ENCODE measurements at places on chromosomes 1 and 21. TPM values are rescaled to one million over a fixed set of nuclear protein-coding genes. Genes with fewer than 3 reads are reported as not detected.
A peak's percentile ranks its signal among the peaks of the same experiment; 100 is the strongest.

The OSCP1 gene
- total RNA-seq: 6.6 TPM

The KCTD3 gene
- 25.7 TPM for total RNA-seq

The CD48 gene
- total RNA-seq: not detected

The DNASE2B gene
- not detected for total RNA-seq

The ANGPTL3 gene
- not detected for total RNA-seq

DNA sequence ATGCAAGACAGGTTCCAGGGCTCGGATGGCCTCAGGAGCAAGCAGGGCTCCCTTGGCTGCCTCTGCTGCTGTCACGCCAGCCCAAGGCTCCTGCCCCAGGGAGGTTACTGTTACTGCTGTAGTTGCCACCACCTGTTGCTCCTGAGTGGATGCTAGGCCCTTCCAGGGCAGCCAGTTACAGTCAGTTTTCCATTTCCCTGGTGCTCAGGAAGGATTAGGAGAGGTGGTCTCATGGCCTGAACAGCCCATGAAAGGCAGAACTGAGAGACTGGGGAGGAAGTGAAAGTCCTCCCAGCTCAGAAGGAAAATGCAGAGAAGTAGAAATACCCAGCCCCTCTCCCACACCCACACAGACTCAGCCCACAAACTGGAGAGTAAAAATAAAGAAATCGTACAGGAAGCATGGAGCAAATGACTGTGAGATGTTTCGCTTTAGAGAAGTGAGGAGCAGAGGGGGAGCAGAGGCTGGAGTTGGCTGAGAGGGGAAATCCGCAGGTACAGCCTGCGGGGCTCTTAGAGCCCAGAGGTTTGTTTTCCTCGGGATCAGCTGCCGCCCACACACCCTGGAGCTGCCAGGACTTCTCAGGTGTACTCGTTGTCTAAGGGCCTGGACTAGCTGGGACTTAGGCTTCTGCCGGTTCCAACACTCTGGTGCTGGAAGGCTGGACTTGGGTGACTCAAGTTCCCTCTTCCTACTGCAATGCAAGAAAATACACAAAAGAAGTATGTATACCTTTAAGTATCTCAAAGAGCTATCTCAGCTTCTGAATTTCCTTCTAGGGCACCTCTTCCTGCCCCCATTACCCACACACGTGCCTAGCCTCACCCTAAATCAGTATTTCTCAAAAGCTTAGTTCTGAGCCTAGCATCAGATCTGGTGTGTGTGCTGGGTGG is 2.3 kb downstream of the IL6R start:
- H3K4me3 ChIP-seq: peak overlapping the region; percentile 78
- no peaks in the 10 kb centered on the region for H3K27me3 ChIP-seq
- peak; percentile 67 for DNase-seq
- H3K27ac ChIP-seq: peak overlapping the region; percentile 79

DNA sequence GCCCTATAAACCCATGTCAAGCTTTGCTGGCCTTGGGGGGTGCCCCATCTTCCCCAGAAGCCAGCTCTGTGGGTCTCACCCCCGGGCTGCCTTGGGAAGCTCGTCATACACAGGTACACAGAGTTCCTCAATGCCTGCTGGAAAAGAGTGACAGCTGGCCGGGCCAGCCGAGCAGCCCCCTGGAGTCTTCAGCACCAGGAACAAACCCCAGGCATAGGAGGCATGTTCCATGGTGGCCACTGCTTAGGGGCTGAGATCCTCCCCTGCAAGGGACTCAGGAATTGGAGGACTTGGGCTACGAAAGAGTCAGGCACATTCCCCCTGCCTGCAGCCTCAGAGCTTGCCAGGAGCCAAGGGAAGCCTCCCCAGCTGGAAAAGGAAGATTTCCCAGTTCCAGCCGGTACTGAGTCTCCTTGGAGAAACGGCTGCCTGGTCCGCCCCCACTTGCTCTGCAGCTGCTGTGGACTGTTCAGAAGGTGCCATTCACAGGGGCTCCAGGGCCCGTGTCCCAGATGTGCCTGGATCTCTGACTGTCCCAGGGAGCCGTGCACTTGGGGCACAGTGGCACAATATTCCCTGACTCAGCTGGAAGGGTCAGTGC is 89.5 kb downstream of the STUM start:
- 0 out of 2 replicates have a peak, but pooled peaks cover 3% of the 10 kb centered on the region for H3K4me1 ChIP-seq
- no peak overlapping the region for H3K4me3 ChIP-seq
- no peak for DNase-seq
- no peaks in the 10 kb centered on the region for H3K27me3 ChIP-seq
- H3K36me3 ChIP-seq: no peaks in the 10 kb centered on the region

DNA sequence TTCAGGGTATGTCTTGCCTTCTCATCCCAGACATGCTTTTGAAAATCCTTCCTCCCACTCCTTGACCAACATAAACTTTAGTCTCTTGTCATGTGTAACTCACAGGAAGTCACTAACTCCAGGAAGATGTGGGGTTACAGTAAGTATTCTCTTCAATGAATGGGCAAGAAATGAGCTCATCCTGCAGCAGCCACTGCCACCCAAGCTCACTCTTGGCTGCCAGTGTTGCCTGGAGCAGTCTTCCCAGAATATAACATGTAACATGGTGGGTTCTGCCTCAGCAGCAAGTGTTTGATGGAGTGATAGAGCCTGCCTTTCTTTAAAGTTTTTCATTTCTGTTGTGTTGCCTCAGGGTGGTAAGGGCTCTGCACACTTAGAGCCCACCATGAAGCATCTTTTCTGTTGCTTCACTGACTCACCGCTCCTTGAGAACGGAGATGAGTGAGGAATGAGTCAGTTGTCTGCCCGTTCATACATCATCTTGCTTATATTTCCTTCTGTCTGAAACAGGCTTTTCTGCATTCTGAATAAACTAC is 187.0 kb downstream of the TPR start:
- H3K36me3 ChIP-seq: no peaks in the 10 kb centered on the region
- peak overlapping the region; percentile 96 for H3K27ac ChIP-seq
- H3K4me3 ChIP-seq: peak overlapping the region; percentile 64
- no peaks in the 10 kb centered on the region for H3K27me3 ChIP-seq
- H3K4me1 ChIP-seq: peaks cover 73% of the 10 kb centered on the region

DNA sequence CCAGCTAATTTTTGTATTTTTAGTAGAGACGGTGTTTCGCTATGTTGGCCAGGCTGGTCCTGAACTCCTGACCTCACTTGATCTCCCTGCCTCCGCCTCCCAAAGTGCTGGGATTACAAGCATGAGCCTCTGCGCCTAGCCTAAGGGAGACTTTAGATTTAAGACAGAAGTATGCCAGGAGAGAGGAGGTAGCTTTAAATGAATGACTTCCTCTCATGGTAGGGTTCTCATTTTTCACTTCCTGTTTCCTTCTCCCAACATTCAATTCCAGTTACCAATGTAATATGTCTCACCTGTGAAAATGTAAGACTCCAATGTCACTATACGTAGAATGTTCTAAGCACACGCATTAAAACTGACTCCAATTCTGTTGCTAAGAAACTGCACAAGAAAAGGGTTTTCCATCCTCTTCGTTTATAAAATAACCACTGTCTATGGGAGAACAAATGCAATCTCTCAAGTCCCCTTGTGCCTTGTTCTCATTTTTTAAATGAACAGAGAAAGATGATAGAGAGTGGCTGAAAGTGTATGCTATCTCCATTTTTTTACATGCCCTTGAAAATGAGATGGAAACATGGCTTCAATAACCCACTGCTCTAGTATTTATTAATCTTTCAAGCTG is 140.0 kb downstream of the SLC45A1 start:
- H3K4me1 ChIP-seq: peaks cover 30% of the 10 kb centered on the region
- H3K4me3 ChIP-seq: no peak overlapping the region
- no peaks in the 10 kb centered on the region for H3K36me3 ChIP-seq
- no peak for DNase-seq

GRCh38 chr1:154943649-154944400 is 7.3 kb upstream of the PMVK start:
- no peak overlapping the region for H3K4me3 ChIP-seq
- H3K27ac ChIP-seq: no peak overlapping the region
- H3K27me3 ChIP-seq: no peaks in the 10 kb centered on the region
- no peaks in the 10 kb centered on the region for H3K4me1 ChIP-seq

DNA sequence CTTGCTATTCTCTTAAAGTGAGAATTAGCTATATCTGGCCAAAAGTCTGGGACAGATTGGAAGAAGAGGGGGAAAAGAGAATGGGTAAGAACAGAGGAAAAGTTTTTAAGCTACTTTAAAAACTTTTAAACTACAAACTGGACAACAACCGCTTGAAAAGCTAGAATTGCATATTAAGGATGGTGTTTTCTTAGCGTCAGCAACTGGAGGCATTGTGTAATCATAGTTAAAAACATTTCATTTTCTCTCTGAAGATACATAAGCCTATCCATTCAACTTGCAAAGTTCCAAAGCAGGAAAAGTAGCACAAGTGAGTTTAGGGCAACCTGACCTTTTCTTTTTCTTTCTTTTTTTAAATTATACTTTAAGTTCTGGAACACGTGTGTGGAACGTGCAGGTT is 10.9 kb downstream of the PBX1 start:
- DNase-seq: peak; percentile 31
- H3K27me3 ChIP-seq: no peaks in the 10 kb centered on the region
- H3K4me3 ChIP-seq: no peak overlapping the region
- H3K4me1 ChIP-seq: peaks cover 23% of the 10 kb centered on the region
- peak overlapping the region; percentile 4 for H3K27ac ChIP-seq

GRCh38 chr1:94694226-94694915 is 125.8 kb upstream of the SLC44A3 start:
- H3K27ac ChIP-seq: no peak overlapping the region
- no peaks in the 10 kb centered on the region for H3K27me3 ChIP-seq
- peaks cover 33% of the 10 kb centered on the region for H3K4me1 ChIP-seq
- H3K4me3 ChIP-seq: no peak overlapping the region
- no peaks in the 10 kb centered on the region for H3K36me3 ChIP-seq

DNA sequence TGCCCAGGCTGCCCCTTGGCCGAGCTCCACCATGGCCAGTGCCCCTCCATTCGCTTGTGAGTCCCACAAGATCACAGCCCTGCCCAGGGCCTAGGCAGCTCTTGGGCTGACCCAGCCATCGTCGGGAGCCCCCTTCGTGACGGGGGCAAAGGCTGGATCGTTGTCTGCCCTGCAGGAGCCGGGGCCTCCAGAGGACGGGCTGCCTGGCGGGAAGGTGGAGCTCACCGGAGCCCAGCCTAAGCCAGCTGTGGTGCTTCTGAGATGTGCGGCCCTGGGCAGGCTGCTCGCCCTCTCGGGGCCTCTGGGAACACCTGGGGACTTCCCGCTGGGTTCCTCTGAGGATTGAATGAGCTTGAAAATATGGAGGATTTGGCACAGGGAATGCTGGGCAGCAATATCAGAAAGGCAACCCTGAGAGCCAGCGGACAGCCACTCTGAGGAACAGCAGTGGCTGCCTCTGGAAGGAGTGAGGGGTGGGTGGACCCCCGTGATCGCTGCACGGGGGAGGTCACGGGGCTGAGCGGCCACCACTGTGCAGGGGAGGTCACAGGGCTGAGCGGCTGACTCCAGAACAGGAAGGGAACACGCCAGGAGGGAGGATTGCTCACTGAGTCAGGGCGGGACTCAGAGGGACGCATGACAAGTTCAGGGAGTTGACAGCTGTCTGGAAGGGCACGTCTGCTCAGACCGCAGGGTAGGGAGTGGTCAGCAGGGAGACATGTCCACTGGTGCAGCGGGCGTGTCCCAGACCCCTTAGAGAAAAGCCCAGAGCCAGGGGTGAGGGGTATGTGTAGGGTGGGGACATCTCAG is 19.3 kb downstream of the TP73 start:
- no peaks in the 10 kb centered on the region for H3K36me3 ChIP-seq
- H3K4me3 ChIP-seq: no peak overlapping the region
- no peaks in the 10 kb centered on the region for H3K4me1 ChIP-seq
- H3K27me3 ChIP-seq: no peaks in the 10 kb centered on the region
- no peak for DNase-seq

- no peaks in the 10 kb centered on the region for H3K27me3 ChIP-seq
- peak; percentile 78 for DNase-seq
- no peaks in the 10 kb centered on the region for H3K36me3 ChIP-seq
- no peak overlapping the region for H3K4me3 ChIP-seq
- peaks cover 36% of the 10 kb centered on the region for H3K4me1 ChIP-seq
Measured at GRCh38 chr1:116498789-116499628, 71.8 kb downstream of the CD58 start.

DNA sequence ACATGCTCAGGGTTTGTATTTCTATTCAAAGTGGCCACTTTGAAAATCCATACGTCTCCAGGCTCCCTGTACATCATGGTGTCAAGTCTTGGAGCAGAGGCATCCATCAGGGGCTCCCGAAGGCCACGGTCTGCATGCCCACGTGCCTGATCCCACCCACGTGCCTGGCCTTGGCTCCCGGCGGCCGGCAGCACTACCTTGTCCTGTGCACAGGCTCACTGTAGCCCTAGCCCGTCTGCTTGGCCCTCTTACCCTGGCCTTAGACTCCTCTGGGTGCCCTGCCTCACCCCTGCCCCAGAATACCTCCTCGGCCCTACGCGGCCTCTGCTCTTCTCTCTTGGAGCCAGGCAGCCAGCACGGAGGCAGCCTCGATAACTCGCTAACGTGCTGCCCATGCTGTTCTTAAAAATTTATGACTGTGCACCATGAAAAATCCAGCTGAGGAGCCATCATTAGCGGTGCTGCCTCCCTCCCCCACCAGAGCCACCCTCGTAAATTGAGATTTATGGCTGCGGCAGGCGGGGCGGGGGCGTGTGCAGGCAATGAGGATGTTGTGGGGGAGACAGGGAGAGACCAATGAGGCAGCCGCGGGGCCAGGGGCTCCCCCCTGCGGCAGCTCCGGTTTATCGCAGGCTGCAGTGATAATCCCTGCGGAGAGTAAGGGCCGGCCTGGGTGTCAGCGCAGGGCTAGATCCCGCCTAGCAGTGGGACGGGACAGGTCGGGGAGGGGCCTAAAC is 24.6 kb downstream of the DMAP1 start:
- H3K4me1 ChIP-seq: peaks cover 12% of the 10 kb centered on the region
- H3K4me3 ChIP-seq: no peak overlapping the region
- H3K27me3 ChIP-seq: no peaks in the 10 kb centered on the region
- no peak overlapping the region for H3K27ac ChIP-seq
- no peaks in the 10 kb centered on the region for H3K36me3 ChIP-seq
- DNase-seq: peak; percentile 23

DNA sequence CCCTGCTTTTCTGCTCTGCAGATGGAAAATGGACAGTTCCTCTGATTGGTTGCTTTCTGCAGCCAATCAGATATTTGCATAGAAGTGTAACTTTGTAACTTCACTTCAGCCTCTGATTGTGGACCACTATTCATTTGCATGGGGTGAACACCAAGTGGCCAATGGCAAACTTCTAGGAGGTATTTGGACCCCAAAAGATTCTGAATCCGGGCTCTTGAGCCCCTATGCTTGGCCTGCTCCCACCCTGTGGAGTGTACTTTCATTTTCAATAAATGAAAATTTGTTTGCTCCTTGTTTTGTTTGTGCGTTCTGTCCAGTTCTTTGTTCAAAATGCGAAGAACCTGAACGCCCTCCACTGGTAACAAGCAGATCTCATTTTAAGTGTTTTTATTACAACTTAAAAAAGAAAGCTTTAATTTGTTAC is 6.4 kb upstream of the GSTM4 start:
- H3K27me3 ChIP-seq: peaks cover 15% of the 10 kb centered on the region
- H3K36me3 ChIP-seq: no peaks in the 10 kb centered on the region
- peak; percentile 76 for DNase-seq
- peak overlapping the region; percentile 83 for H3K4me3 ChIP-seq
- H3K27ac ChIP-seq: peak overlapping the region; percentile 20
- no peaks in the 10 kb centered on the region for H3K4me1 ChIP-seq

GRCh38 chr1:160653620-160654016 is 6.8 kb upstream of the SLAMF1 start:
- H3K27ac ChIP-seq: no peak overlapping the region
- no peaks in the 10 kb centered on the region for H3K4me1 ChIP-seq
- DNase-seq: no peak
- no peaks in the 10 kb centered on the region for H3K36me3 ChIP-seq
- no peak overlapping the region for H3K4me3 ChIP-seq

GRCh38 chr1:156491151-156491949 is 9.2 kb downstream of the MEF2D start:
- no peak overlapping the region for H3K4me3 ChIP-seq
- H3K27ac ChIP-seq: peak overlapping the region; percentile 54
- peak; percentile 35 for DNase-seq
- H3K27me3 ChIP-seq: no peaks in the 10 kb centered on the region
- H3K36me3 ChIP-seq: no peaks in the 10 kb centered on the region
